Stimulated activated CD4-positive, alpha-beta T cell treated with anti-CD3 and anti-CD28 coated beads, Interleukin-1b, Interleukin-23, amount 100 ng/mL, for 1 hour (primary cell): ENCODE measurements at places on chromosomes 1 and 21.

DNA sequence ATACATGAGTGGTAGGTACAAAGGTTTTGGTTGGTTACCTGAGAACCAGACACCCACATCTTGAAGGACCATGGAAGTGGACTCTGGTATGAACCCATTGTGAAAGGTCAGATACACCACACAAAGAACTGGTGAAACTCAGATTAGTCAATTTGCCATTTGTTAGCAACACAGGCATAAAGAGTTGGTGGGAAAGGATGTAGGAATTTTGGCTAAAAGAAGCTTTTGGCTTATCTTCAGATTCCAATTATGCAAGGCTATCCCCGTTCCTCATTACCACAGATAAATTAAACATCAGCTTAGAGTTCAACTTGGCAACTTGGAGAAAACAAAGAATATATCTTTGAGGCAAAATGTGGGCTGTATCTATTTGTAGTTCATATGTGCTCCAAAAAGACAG, 87.0 kb upstream of the IRF2BP2 start:
- DNase-seq, result no peak

- DNase-seq, result no peak
Observed at GRCh38 chr1:232110281-232111090, 483.9 kb downstream of the DISC1 start.

DNA sequence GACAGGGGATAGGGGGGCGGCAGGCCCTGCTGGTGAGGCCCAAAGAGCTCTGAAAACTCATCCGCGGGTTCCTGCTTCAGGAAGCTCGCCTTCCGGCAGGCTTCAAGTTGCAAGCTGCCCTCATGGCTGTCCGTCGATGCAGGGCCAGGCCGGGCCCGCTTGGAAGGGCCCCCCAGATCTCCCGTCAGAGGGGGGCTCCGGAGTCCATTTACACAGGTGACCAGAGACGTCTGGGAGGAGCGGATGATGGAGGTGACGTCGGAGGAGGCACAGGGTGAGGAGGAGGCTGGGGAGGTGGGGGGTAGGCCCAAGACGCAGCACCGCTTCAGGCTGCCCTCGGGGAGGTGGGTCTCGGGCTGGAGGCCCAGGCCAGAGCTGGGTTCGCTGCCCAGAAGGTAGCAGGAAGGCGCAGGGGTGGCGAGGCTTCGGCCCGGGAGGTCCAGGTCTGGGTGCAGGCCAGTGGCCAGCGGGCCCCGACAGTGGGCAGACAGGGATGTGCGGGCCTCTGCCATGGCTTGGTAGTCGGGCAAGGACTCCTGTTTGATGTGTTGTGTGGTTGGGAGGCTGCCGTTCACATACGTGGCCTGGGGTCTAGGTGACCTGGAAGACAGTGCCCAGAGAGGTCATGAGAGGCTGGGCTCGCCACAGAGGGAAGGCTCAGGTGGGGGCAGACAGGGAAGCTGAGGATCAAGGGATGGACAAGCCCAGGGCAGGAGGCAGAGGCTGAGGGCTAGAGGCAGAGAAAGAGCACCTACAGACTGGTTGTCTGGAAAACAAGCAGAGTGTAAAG, 135.4 kb downstream of the DMRTB1 start:
- no peak for DNase-seq

DNA sequence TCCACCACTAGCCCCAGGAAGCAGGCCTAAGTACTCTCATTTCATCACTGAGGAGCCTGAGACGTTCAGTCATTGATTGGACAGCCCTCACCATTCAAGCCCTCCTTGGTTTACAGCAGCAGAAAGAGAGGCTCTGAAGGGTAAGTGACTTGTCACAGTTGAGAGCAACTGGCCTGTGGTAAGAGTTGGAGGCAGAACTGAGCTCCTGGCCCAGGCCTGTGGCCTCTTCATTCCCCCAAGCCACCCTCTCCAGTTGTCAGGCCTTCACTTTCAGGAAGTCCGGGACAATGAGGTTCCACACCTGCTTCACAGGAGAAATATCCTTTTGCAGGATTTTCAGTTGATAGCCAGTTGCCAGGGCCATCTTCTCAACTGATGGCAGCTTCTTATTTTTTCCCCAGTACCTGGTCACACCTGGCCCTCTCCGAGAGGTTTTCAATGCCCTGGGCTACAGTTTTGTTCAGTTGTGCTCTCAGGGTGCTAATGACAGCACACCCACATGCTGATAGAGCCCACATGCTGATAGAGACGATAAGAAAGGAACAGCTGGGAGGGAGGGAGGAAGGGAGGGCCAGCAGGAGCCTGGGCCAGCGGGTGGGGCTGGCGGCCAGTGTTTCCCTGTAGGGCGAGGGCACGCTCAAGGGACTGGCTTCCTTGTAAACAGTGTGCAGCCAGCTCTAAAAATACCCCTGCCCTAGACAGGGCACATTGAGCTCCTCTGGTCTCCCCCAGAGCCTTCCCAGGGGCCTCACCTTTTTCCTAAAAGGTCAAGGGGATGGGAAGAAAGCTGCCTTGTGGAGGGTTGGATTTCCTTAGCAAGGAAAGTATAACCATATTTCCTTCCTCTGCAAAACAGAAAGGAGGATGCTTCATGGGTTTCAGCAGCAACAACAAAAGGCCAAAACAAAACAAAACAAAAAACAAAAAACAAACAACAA, 112.7 kb upstream of the JUN start:
- no peak for DNase-seq
